T-helper 17 cell (primary cell): ENCODE measurements at places on chromosomes 12 and 14. TPM values are rescaled to one million over a fixed set of nuclear protein-coding genes. Genes with fewer than 3 reads are reported as not detected.

DNA sequence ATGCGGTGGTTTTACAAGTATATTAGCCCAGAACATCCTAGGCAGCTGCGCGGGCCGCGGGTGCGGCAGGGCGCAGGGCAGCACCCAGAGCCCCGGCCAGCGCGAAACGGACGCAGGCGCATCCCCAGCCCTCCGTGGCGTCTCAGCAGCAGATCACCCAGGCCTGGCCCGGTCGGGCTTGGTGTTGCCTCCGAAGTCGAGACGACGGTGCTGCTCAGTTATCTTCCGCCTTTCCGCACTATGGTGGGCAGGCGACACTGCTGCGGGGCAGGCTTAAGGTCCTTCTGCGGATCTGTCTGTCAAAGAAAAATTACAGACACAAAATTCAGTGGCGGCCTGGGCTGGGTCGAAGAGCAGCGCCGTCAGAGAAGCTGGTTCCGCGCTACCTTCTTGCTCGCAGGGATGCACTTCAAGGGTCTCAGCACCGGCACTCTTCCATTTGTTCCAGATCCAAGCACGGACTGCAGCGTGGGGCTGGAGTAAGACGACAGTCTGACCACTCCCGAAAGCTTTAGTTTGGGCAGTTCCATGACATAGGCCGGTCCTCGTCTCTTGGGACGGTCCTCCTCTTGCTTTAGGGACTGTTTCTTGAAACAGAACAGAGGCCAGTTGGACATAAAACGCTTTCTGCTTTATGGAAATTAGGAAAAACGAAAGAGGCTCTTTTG lies 75.8 kb downstream of the MOK start:
- no peaks in the 10 kb centered on the region for H3K4me1 ChIP-seq
- H3K4me3 ChIP-seq, result no peak overlapping the region
- H3K36me3 ChIP-seq, result no peaks in the 10 kb centered on the region
- no peak overlapping the region for H3K27ac ChIP-seq
- no peaks in the 10 kb centered on the region for H3K27me3 ChIP-seq
- no peak for DNase-seq

- H3K27me3 ChIP-seq, result no peaks in the 10 kb centered on the region
- DNase-seq, result no peak
- peaks cover 12% of the 10 kb centered on the region for H3K4me1 ChIP-seq
- H3K36me3 ChIP-seq, result peaks cover 2% of the 10 kb centered on the region
Measured at GRCh38 chr14:96965885-96966595, 168.9 kb downstream of the VRK1 start.

- DNase-seq, result no peak
- H3K27me3 ChIP-seq, result no peaks in the 10 kb centered on the region
- no peaks in the 10 kb centered on the region for H3K36me3 ChIP-seq
- H3K27ac ChIP-seq, result no peak overlapping the region
Measured at GRCh38 chr12:120684523-120684932, 2.4 kb upstream of the MLEC start.

DNA sequence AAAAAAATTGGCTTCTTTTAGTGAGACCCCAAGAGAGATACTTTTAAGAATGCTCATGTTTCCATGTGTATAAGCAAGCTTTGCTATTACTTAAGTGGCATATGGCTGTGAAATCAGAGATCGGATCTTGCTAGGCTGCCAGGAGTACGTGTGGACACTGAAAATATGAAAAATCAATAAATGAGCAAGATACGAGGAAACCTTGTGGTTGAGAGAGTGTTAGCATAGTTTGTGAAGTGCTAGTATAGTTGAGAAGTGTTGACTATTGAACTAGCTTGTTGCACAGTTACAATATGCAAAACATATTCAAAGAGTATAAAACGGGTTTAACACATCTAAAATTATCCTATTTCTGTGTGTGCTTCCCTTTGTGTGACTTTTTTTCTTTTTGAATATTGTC lies 230.9 kb upstream of the NOVA1 start:
- no peak for DNase-seq
- H3K4me3 ChIP-seq, result no peak overlapping the region

GRCh38 chr12:93793007-93793406 lies 115.8 kb downstream of the CRADD start:
- no peaks in the 10 kb centered on the region for H3K36me3 ChIP-seq
- H3K4me1 ChIP-seq, result peaks cover 18% of the 10 kb centered on the region
- no peaks in the 10 kb centered on the region for H3K27me3 ChIP-seq
- no peak overlapping the region for H3K27ac ChIP-seq
- no peak overlapping the region for H3K4me3 ChIP-seq
- DNase-seq, result no peak

DNA sequence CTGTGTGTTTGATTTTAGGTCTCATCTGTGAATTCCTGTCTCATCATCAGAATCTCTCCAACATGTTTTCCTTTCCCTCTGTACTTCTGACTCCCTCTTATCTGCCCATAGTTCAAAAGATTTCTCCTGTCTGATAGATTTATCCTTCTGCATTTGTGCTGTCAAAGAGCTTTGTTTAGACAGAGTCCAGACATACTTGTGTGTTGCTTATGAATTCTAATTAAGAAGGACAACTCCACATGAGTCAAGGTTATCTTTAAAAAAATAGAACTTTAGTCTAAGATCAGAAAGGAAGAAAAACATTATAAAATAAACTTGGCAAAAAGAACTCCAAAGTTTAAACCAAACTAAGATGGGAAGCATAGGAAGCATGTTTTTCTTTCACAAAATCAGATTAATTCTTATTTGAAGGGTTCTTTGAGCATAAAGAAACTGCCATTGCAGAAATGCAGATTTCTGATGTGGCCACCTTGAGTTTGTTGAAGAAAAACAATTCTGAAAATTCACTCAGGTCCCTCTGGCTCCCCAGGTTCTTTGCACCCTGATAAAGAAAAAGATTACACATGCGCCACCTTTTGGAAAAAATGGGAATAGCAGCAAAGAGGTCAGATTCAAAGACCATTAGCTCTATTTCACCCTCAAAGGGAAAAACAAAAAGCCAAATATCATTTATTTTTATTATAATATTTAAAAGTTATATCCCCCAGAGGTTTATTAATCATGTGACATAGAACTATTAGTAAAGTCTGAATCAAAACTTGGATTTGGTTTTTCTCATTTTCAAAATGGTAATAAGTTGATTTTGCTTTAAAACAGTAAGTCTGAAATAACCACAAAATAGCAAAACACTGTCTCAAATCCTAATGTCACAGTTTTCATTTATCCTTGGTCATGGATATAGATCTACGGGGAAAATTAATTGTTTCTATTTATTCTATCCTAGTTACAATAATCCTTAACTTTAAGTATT lies 143.7 kb upstream of the DCN start:
- DNase-seq, result no peak
- peaks cover 11% of the 10 kb centered on the region for H3K27me3 ChIP-seq

GRCh38 chr14:23351681-23352505 lies 794 bp downstream of the SLC22A17 start:
- H3K4me1 ChIP-seq, result peaks cover 18% of the 10 kb centered on the region
- peak overlapping the region; percentile 89 for H3K4me3 ChIP-seq
- peaks cover 12% of the 10 kb centered on the region for H3K36me3 ChIP-seq
- no peak for DNase-seq
- peaks cover 50% of the 10 kb centered on the region for H3K27me3 ChIP-seq

- H3K4me1 ChIP-seq, result no peaks in the 10 kb centered on the region
- H3K4me3 ChIP-seq, result no peak overlapping the region
- H3K27ac ChIP-seq, result no peak overlapping the region
- H3K36me3 ChIP-seq, result no peaks in the 10 kb centered on the region
- no peaks in the 10 kb centered on the region for H3K27me3 ChIP-seq
Measured at GRCh38 chr12:77560714-77561113, 270.0 kb upstream of the NAV3 start.

DNA sequence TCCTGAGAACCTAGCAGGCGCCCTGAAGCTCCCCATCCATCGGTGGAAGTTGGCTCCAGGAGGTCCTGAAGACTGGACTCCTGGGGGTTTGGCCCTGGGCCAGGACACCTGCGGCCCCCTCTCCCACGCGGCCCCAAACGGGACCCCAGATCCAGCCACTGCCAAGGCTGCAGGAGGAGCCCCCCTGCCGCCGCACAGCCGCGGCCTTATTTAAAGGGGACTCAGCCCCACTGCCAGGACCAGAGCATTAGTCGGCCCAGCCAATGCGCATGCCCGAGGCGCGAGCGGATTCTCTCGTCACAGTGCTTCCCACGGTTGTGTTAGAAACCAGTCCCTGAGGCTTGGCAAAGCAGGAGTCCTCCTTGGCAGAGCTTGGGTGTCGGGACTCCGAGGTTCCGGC lies 775.2 kb upstream of the ALG10B start:
- no peak for DNase-seq
- H3K36me3 ChIP-seq, result no peaks in the 10 kb centered on the region
- H3K27ac ChIP-seq, result no peak overlapping the region
- no peaks in the 10 kb centered on the region for H3K27me3 ChIP-seq

DNA sequence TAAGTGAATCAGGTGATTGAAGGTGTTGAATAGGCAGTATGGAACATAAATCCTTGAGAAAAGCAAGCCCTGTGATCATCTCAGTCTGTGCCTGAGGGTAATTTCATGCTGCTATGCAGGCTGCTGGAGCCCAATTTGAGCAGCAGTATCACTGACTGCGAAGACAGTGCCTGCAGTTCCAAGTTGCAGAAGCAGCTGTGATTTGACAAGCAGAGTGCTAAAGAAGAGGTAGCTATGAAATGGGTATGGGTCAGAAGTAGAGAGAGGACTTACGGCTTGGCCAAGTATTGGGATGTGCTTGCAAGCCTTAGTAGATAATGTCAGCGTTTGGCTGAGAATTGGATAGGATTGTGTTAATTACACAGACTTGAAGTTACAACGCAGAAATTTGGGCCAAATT lies 22.5 kb downstream of the PIK3C2G start:
- no peaks in the 10 kb centered on the region for H3K36me3 ChIP-seq
- no peaks in the 10 kb centered on the region for H3K27me3 ChIP-seq

DNA sequence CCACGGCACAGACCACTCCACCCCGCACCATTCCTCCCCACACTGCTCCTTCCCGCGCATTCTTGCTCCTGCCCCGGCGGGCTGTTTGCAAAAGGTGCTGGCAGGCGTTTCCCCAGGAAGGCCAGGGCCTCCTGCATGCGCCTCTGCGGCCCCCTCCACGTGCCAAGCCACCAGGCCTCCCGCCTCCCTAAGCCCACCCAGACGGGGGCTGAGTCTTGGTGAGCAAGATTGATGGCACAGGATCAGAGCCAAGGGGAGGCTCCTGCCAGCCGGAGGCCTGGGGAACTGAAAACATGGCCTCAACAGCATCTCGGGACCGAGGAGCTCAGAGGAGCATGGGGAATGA lies 328.3 kb upstream of the DIO3 start:
- H3K4me3 ChIP-seq, result no peak overlapping the region
- H3K27ac ChIP-seq, result no peak overlapping the region
- no peak for DNase-seq
- H3K4me1 ChIP-seq, result peaks cover 5% of the 10 kb centered on the region

GRCh38 chr14:57549765-57550420 lies 56.2 kb upstream of the CCDC198 start:
- no peaks in the 10 kb centered on the region for H3K27me3 ChIP-seq
- H3K4me3 ChIP-seq, result no peak overlapping the region
- no peaks in the 10 kb centered on the region for H3K36me3 ChIP-seq
- H3K4me1 ChIP-seq, result no peaks in the 10 kb centered on the region
- no peak for DNase-seq

DNA sequence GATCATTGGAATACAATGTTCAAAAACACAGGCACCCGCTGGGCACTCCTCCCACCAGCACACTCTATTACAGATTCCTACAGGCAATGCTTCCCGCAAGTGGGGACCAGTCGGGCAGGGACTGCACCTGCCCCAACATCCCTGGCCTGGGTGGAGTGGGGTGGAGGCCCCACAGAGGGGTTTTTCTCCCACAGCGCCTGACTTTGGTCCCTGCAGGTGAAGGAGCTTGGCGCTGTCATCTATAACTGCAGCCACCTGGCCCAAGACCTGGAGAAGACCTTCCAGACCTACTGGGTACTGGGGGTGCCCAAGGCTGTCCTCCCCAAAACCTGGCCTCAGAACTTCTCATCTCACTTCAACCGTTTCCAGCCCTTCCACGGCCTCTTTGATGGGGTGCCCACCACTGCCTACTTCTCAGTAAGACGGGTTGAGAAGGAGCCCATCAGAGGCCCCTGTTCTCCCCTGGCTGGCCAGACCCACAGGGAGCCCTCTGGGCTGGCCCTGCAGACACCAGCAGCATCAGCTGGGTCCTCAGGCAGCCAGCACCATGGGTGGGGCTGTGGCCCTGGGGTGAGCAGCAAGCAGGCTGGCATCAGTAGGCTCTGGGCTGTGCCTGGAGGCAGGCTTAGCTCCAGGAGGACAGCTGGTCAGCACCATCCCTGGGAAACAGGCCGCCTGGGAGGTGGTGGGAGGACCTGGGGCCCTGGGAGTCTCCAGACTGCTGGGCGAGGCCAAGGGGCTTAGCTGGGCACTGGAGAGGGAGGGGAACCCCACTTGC lies 6.0 kb downstream of the PLD4 start:
- peaks cover 4% of the 10 kb centered on the region for H3K4me1 ChIP-seq
- H3K36me3 ChIP-seq, result no peaks in the 10 kb centered on the region
- no peak overlapping the region for H3K4me3 ChIP-seq
- peaks cover 21% of the 10 kb centered on the region for H3K27me3 ChIP-seq
- DNase-seq, result no peak

DNA sequence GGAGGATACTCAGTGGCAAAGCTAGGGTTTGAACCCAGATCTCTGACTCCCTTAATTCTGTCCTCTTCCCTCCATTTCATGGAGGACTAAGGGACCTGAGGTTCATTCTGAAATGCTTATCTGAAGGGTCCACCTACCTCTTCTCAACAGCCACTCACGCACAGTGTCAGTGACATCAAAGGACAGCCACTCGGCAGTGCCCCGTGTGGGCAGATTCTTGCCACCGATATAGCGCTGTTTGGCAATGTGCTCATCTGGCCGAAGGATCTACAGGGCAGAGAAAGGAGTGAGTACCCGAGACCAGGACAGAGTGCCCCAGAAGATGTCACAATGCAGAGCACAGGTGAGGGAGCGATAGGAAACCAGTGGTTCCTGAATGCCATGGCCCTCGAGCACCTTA lies 10.8 kb downstream of the TGFB3 start:
- H3K36me3 ChIP-seq, result peaks cover 10% of the 10 kb centered on the region
- no peak for DNase-seq
- no peak overlapping the region for H3K4me3 ChIP-seq

GRCh38 chr12:111826992-111827391 lies 15.0 kb upstream of the MAPKAPK5 start:
- no peaks in the 10 kb centered on the region for H3K36me3 ChIP-seq
- no peak for DNase-seq
- no peaks in the 10 kb centered on the region for H3K4me1 ChIP-seq
- peaks cover 14% of the 10 kb centered on the region for H3K27me3 ChIP-seq
- no peak overlapping the region for H3K27ac ChIP-seq
- no peak overlapping the region for H3K4me3 ChIP-seq

- no peaks in the 10 kb centered on the region for H3K36me3 ChIP-seq
- peaks cover 7% of the 10 kb centered on the region for H3K27me3 ChIP-seq
- no peak overlapping the region for H3K27ac ChIP-seq
Measured at GRCh38 chr12:131818821-131819585, 9.2 kb upstream of the MMP17 start.

Gene RAD9B
- total RNA-seq, result 0.62 TPM

Gene KRT6C
- total RNA-seq, result not detected

Gene TMEM63C
- total RNA-seq, result 1.1 TPM

Gene SLC35F4
- not detected for total RNA-seq

Gene SLC38A4
- not detected for total RNA-seq

Gene FAM90A1
- total RNA-seq, result 0.65 TPM

Gene OR6C2
- not detected for total RNA-seq

Gene IL31
- not detected for total RNA-seq

Gene CMA1
- total RNA-seq, result not detected

Gene ARHGEF25
- total RNA-seq, result 0.37 TPM

Gene CYP46A1
- total RNA-seq, result 0.15 TPM

Gene GAS2L3
- 0.44 TPM for total RNA-seq

Gene TAS2R9
- not detected for total RNA-seq
